Activated T-helper 1 cell treated with anti-CD3 and anti-CD28 coated beads, Interleukin-12 subunit alpha, Interleukin-12 subunit beta, Interleukin-2, Interleukin-4 antibody, amounts not matched to agents 30 ng/mL and 10 ng/mL and 1 ng/mL, durations not matched to agents 14 hours and 24 hours and 36 hours (primary cell): ENCODE measurements at places on chromosomes 6 and 20. TPM values are rescaled to one million over a fixed set of nuclear protein-coding genes. Genes with fewer than 3 reads are reported as not detected.

DNA sequence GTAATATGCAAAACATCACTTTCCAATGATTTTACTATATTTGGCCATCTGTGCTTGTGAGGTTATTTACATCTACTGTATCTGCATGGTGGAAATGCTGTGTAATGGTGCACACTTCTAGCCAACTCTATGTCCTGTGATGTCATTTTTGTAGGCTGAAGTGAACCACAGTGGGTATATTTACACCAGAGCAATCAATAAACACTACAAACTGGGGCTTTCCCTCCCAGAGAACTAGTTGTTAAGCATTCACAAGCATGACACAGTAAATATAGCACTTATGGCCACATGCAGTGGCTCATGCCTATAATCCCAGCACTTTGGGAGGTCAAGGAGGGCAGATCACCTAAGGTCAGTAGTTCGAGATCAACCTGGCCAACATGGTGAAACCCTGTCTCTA, 4.9 kb downstream of the SLC22A2 start:
- H3K4me3 ChIP-seq, result no peak overlapping the region
- peaks cover 15% of the 10 kb centered on the region for H3K27me3 ChIP-seq
- no peaks in the 10 kb centered on the region for H3K4me1 ChIP-seq
- no peaks in the 10 kb centered on the region for H3K36me3 ChIP-seq
- H3K27ac ChIP-seq, result no peak overlapping the region

DNA sequence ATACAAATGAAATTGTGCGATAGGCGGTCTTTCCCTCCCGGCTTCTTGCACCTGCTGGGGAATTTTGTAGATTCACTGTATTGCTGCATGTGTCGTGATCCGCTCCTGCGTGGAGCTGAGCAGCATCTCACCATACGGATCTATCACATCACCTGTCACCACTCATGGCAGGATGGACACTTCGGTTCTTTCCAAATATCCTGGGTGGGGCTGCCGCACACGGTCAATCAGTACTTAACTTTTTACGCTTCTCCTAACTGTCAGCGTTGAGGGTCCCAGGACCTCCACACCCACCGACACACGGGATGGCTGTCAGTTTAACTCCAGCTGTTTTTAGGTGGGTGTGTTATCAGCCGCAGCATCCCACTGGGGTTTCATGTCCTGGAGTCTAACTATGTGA, 19.2 kb downstream of the TAF4 start:
- no peak overlapping the region for H3K27ac ChIP-seq
- no peak for DNase-seq
- no peaks in the 10 kb centered on the region for H3K36me3 ChIP-seq
- H3K4me3 ChIP-seq, result no peak overlapping the region

DNA sequence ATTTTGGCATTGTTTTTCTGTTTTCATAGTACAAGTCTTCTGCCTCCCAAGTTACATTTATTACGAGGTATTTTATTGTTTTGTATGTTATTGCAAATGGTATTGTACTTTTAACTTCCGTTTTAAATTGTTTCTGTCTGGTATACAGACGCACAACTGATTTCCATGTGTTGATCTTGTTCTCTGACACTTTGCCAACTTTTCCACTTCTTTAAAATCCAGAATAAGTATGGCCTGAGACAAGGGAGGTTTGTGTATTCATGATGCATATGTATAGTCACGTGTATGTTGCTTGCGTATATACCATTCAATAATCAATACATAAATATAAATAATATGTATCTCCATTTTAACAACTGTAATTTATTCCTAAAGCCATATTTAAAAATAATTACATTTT, 41.2 kb downstream of the THBS2 start:
- DNase-seq, result no peak
- H3K27ac ChIP-seq, result no peak overlapping the region
- H3K36me3 ChIP-seq, result peaks cover 3% of the 10 kb centered on the region

GRCh38 chr6:45376310-45377042, 1.3 kb downstream of the SUPT3H start:
- no peaks in the 10 kb centered on the region for H3K27me3 ChIP-seq
- H3K27ac ChIP-seq, result peak overlapping the region; percentile 100
- H3K36me3 ChIP-seq, result peaks cover 2% of the 10 kb centered on the region

DNA sequence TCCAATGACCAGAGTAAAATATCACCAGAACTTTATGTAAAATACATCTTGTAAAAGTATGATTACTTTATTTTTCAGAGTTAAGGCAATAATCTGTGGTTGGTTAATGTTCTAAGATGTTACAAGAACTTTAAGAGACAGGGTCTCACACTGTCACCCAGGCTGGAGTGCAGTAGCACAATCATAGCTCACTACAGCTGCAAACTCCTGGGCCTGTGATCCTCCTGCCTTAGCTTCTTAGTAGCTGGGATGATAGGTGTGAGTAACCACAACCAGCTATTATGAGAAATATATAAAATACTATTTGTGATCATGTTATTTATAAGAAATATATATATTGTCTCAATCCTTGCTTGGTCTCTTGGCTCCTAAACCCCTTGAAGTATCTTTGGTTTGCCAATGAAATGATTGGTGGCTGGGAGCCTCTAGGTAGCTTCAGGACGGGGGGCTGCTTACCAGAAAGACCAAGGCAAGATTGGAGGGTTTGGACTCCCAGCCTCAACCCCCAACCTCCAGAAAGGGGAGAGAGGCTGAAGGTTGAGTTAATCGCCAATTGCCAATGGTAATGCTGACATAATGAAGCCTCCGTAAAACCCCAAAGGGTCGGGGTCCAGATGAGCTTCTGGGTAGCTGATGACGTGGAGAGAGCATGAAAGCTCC, 15.4 kb downstream of the SOD2 start:
- DNase-seq, result no peak
- no peak overlapping the region for H3K27ac ChIP-seq
- no peaks in the 10 kb centered on the region for H3K27me3 ChIP-seq
- peaks cover 23% of the 10 kb centered on the region for H3K36me3 ChIP-seq
- peaks cover 25% of the 10 kb centered on the region for H3K4me1 ChIP-seq

GRCh38 chr6:150641398-150642139, 41.9 kb downstream of the PLEKHG1 start:
- no peaks in the 10 kb centered on the region for H3K36me3 ChIP-seq
- H3K27me3 ChIP-seq, result peaks cover 16% of the 10 kb centered on the region
- H3K4me3 ChIP-seq, result no peak overlapping the region
- no peaks in the 10 kb centered on the region for H3K4me1 ChIP-seq

DNA sequence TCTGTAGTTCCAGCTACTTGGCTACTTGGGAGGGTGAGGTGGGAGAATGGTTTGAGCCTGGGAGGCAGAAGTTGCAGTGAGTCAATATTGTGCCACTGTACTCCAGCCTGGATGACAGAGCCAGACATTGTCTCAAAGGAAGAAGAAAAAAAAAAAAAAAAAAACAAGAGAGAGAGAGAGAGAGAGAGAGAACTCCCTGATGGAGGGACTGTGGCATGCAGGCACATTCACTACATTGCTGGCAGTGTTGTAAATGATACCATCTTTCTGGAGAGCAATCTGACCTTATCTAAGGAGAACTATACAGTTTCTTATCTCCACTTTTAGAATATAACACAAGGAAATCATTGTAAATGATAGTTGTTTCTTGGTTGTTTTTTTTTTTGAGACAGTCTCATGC, 85.1 kb downstream of the MDN1 start:
- no peak overlapping the region for H3K27ac ChIP-seq
- no peaks in the 10 kb centered on the region for H3K27me3 ChIP-seq
- H3K4me3 ChIP-seq, result no peak overlapping the region
- no peak for DNase-seq

GRCh38 chr20:3916364-3916763, 27.2 kb downstream of the PANK2 start:
- H3K36me3 ChIP-seq, result peaks cover 48% of the 10 kb centered on the region
- no peaks in the 10 kb centered on the region for H3K27me3 ChIP-seq
- no peak for DNase-seq
- peak overlapping the region; percentile 4 for H3K27ac ChIP-seq
- peaks cover 27% of the 10 kb centered on the region for H3K4me1 ChIP-seq

DNA sequence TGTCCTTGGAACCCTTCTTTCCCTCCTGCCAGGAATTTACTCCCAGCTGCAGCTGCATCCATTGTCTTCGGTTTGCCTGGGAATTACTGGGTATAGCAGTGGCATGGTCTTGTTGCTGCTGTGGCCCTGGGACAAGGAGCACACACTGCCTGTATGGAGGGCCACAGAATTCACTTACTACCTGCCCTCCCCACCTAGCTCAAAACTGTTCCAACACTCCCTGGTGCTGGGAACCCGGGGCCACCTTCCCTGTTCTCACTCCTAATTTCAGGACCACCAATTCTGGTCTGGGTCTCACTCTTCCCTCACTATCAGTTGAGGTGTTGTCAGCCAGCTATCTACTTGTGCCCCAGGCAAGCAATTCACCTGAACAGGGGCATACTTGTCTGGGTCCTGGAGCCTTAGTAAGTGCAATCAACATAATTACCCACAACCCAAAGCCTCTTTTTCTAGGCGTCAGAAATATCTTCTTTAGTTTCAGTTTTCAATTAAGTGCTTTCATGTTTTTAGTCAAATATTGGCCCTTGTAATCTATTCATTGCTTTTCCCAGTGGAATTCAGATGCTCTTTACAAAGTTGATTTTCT, 47.2 kb downstream of the METTL24 start:
- peaks cover 17% of the 10 kb centered on the region for H3K27me3 ChIP-seq
- no peak overlapping the region for H3K27ac ChIP-seq

DNA sequence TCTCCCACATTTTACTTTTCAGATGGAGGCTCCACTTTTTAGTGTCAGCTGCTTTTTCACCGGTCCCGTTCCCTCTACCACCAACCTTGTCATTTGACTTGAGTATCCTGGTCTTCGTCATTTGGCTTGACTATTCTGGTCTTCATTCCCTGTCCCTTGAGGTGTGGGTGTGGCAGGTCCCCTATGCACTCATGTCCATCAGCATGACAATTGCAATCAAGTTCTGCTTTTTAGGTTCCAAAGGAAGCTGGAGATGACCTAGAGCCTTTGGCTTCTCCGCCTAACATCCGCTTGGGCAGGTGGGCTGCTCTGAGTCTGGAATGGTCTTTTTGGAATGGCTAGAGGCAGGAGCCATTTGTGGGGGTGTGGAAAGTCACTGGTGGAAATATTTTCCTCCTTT, 99.8 kb upstream of the MLN start:
- H3K27me3 ChIP-seq, result peaks cover 7% of the 10 kb centered on the region
- H3K36me3 ChIP-seq, result peaks cover 2% of the 10 kb centered on the region
- DNase-seq, result no peak
- peaks cover 87% of the 10 kb centered on the region for H3K4me1 ChIP-seq
- peak overlapping the region; percentile 73 for H3K4me3 ChIP-seq

DNA sequence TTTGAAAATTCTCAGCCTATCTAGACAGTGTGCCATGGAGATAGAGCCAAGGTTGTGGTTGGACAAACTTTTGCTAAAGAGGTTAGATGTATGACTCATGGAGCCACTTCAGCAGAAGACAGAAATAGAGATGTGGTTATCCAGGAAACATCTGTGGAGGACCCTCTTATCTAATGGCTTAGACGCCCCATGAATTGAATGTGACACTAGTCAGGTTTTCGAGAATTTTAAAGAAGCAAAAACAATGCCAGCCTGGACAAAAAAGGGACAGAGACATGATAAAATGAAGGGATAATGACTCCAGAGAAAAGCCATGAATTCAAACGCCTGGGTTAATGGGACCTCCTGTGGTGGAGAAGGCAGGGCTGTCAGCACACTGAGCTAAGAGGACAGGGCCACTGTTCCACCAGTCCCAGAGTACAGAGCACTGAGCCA, 280.5 kb downstream of the CLVS2 start:
- no peaks in the 10 kb centered on the region for H3K36me3 ChIP-seq
- H3K4me3 ChIP-seq, result no peak overlapping the region
- no peak overlapping the region for H3K27ac ChIP-seq
- DNase-seq, result no peak
- no peaks in the 10 kb centered on the region for H3K27me3 ChIP-seq
- H3K4me1 ChIP-seq, result no peaks in the 10 kb centered on the region

DNA sequence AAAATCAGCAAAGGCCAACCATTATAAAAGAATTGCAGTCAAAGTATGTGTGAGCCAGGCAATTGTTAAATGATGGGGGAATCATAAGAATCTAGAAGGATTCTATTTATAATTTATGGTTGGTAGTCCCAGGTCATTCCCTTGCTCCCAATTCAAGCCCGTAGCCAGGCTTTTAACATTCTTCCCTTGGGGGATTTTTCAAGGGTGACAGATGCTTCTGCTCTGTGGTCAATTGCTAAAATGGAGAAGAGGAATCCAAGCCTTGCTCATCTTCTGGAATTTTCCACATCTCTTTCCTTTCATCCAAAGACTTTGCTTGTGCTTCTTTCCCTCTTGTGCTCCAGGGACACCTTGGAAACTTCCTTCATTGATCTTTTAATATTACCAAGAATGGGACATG, 18.0 kb upstream of the BCAS1 start:
- peaks cover 21% of the 10 kb centered on the region for H3K27me3 ChIP-seq
- H3K36me3 ChIP-seq, result no peaks in the 10 kb centered on the region
- H3K27ac ChIP-seq, result no peak overlapping the region
- no peaks in the 10 kb centered on the region for H3K4me1 ChIP-seq
- no peak overlapping the region for H3K4me3 ChIP-seq

DNA sequence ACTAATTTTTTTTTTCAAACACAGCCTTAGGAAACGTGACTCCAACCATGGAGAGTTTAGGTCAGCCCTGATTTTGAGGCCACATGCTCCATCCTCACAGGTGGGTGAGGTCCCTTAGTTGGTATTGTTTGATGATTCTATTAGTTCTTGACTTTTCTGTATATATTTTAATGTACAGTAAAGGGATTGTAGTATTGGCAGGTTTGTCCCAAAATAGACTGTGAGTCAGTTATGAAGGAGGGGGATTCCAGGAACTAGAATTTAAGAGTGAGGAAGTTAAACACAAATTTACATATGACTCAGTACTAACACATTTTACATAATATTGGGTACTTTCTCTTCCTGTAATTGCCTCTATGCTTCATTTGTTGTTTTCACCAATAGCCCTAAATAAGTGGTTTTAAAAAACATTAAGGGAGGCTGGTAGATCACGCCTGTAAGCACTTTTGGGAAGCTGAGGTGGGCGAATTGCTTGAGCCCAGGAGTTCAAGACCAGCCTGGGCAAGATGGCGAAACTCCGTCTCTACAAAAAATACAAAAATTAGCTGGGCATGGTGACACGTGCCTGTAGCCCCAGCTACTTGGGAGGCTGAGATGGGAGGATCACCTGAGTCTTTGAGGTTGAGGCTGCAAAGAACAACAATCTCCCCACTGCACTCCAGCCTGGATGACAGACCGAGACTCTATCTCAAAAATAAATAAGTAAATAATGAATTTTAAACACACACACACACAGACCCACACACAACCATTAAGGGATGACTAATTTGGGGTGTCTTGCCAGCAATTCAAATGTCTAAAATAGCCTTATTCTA, 81.8 kb downstream of the SGK1 start:
- peak overlapping the region; percentile 17 for H3K4me3 ChIP-seq
- H3K36me3 ChIP-seq, result peaks cover 9% of the 10 kb centered on the region
- H3K27ac ChIP-seq, result peak overlapping the region; percentile 85
- peaks cover 52% of the 10 kb centered on the region for H3K4me1 ChIP-seq
- no peak for DNase-seq
- H3K27me3 ChIP-seq, result no peaks in the 10 kb centered on the region

The IL20RA gene
- total RNA-seq, result not detected in 2 replicates

The GHRH gene
- not detected in 2 replicates for total RNA-seq

The CAGE1 gene
- total RNA-seq, result 0.13 and 0.20 TPM in 2 replicates
